ENCODE measurements at places on chromosomes 5 and 9. TPM values are rescaled to one million over a fixed set of nuclear protein-coding genes. Genes with fewer than 3 reads are reported as not detected.

- H3K4me3 ChIP-seq: no peak overlapping the region
- peaks cover 6% of the 10 kb centered on the region for H3K36me3 ChIP-seq
- H3K27ac ChIP-seq: no peak overlapping the region
- DNase-seq: no peak
Observed at GRCh38 chr5:64980176-64980575, 211.4 kb downstream of the CWC27 start.

- no peak overlapping the region for H3K27ac ChIP-seq
- no peak overlapping the region for H3K4me3 ChIP-seq
- no peaks in the 10 kb centered on the region for H3K27me3 ChIP-seq
- H3K4me1 ChIP-seq: no peaks in the 10 kb centered on the region
Observed at GRCh38 chr5:140058212-140058932, 15.3 kb upstream of the NRG2 start.

- DNase-seq: peak; percentile 86
- no peaks in the 10 kb centered on the region for H3K4me1 ChIP-seq
- H3K27ac ChIP-seq: peak overlapping the region; percentile 70
- H3K4me3 ChIP-seq: no peak overlapping the region
Observed at GRCh38 chr5:61301341-61302199, 30.5 kb upstream of the ZSWIM6 start.

DNA sequence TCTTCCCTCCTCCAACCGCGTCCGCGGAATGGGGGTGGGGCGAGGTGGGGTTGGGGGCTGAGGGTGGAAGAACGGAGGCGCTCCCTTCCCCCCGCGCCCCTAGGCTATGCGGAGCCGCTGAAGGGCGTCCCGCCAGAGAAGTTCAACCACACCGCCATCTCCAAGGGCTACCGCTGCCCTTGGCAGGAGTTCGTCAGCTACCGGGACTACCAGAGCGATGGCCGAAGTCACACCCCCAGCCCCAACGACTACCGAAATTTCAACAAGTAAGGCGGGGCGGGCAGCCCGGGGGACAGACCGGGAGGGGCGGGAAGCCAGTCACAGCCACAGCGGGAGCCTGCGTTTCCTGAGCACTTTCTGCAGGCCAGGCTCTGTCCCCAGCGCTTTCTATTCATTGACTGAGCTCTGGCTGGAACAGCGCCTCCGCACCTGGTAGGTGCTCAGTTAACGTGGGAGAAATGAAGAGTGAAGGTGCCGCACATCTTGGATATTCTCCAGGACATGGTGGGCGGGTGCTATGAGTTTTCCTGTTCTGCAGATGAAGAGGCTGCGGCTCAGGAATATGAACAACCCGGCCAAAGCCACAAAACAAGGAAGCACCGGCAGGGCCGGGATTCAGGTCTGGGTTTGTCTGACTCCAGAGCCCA is 11.3 kb downstream of the MYOZ3 start:
- peak; percentile 74 for DNase-seq
- H3K27me3 ChIP-seq: no peaks in the 10 kb centered on the region
- no peaks in the 10 kb centered on the region for H3K4me1 ChIP-seq
- no peaks in the 10 kb centered on the region for H3K36me3 ChIP-seq
- peak overlapping the region; percentile 60 for H3K27ac ChIP-seq

GRCh38 chr9:131263701-131264100 is 12.6 kb downstream of the FAM78A start:
- peaks cover 21% of the 10 kb centered on the region for H3K36me3 ChIP-seq
- peaks cover 5% of the 10 kb centered on the region for H3K4me1 ChIP-seq
- no peaks in the 10 kb centered on the region for H3K27me3 ChIP-seq
- peak overlapping the region; percentile 98 for H3K27ac ChIP-seq

The TEK gene
- total RNA-seq: 30.7 TPM

The LTC4S gene
- total RNA-seq: 11.1 TPM

The MYORG gene
- total RNA-seq: 7.4 TPM

All from right atrium auricular region (tissue), 2 donors.